SK-N-SH (cell line): ENCODE measurements at places on chromosomes 11 and 22. TPM values are rescaled to one million over a fixed set of nuclear protein-coding genes. Genes with fewer than 3 reads are reported as not detected.
A peak's percentile ranks its signal among the peaks of the same experiment; 100 is the strongest.

GRCh38 chr11:13445588-13445987, 17.4 kb downstream of the BTBD10 start:
- no peak overlapping the region for H3K27ac ChIP-seq
- no peak overlapping the region for H3K4me3 ChIP-seq
- no peaks in the 10 kb centered on the region; the same call in none of the 2 replicates for H3K4me1 ChIP-seq
- no peaks in the 10 kb centered on the region for H3K36me3 ChIP-seq
- no peak for DNase-seq

GRCh38 chr22:42996646-42997365, 18.1 kb downstream of the PACSIN2 start:
- DNase-seq, result no peak
- no peaks in the 10 kb centered on the region for H3K27me3 ChIP-seq
- H3K27ac ChIP-seq, result no peak overlapping the region
- no peak overlapping the region for H3K4me3 ChIP-seq
- no peaks in the 10 kb centered on the region for H3K36me3 ChIP-seq

GRCh38 chr11:1541474-1542204, 30.4 kb downstream of the DUSP8 start:
- DNase-seq, result no peak
- H3K36me3 ChIP-seq, result no peaks in the 10 kb centered on the region; the same call in 1 of the 2 replicates
- no peak overlapping the region for H3K27ac ChIP-seq
- no peak overlapping the region for H3K4me3 ChIP-seq
- H3K27me3 ChIP-seq, result peaks cover 7% of the 10 kb centered on the region; the same call in 1 of the 2 replicates

DNA sequence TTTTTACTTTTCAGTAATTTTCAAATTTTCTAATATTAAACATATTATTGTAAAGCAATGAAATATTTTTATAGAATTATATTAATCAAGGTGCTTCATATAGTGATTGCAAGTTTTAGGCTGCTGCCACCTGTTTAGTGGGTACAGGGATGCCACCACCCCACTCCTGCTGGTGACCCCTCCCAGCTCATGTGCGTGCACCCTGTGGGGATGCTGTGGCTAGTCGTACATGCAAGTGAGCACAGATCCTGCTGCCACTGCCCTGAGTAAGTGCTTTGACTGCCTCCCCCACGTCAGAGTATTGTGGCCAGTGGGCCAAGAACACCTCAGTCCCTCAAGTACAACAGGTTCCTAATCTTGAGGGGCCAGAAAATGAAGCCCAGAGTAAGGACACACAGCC, 320.1 kb upstream of the DDI1 start:
- no peak for DNase-seq
- no peaks in the 10 kb centered on the region for H3K36me3 ChIP-seq
- H3K27me3 ChIP-seq, result no peaks in the 10 kb centered on the region
- no peaks in the 10 kb centered on the region for H3K4me1 ChIP-seq

Gene OR2AG1
- not detected in 2 replicates for polyA plus RNA-seq

Gene NCAM1
- polyA plus RNA-seq, result 19.4 and 20.7 TPM in 2 replicates

DNA sequence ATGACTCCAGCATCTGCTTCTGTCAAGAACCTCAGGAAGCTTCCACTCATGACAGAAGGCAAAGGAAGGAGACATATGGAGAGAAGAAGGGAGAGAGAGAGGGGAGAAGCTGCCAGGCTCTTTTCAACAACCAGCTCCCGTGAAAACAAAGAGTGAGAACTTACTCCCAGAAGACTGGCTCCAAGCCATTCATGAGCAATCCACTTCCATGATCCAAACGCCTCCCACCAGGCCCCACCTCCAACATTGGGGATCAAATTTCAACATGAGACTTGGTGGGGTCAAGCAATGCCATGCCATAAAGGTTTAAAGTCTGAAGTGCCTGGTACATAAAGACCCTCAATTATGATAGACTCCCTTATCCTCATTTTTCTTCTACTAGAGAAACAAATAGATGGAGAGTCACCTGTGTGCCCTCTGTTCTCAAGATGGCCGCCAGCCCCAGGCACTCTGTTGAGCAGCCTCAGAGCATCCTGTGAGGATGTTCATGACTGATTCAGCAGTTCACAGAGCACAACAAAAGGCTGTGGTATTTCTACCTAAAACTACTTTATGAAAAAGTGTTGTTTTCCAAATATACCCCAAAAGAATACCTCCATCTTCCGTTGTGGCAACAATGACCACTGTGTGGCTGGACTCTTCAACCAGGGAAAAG, 69.0 kb upstream of the CRTAM start:
- H3K27me3 ChIP-seq, result no peaks in the 10 kb centered on the region
- no peak for DNase-seq
- H3K4me1 ChIP-seq, result peaks cover 7% of the 10 kb centered on the region; the same call in 1 of the 2 replicates
- H3K27ac ChIP-seq, result no peak overlapping the region

GRCh38 chr11:33128739-33129138, 32.5 kb downstream of the CSTF3 start:
- H3K4me1 ChIP-seq, result peaks cover 2% of the 10 kb centered on the region; the same call in 1 of the 2 replicates
- H3K4me3 ChIP-seq, result no peak overlapping the region
- DNase-seq, result no peak
- H3K27ac ChIP-seq, result no peak overlapping the region

Gene TRIM66
- polyA plus RNA-seq, result 6.4 and 8.0 TPM in 2 replicates

GRCh38 chr22:26933105-26933590, 275.8 kb downstream of the MIAT start:
- no peak overlapping the region for H3K4me3 ChIP-seq
- peaks cover 1% of the 10 kb centered on the region; the same call in 1 of the 2 replicates for H3K27me3 ChIP-seq
- no peak overlapping the region for H3K27ac ChIP-seq

DNA sequence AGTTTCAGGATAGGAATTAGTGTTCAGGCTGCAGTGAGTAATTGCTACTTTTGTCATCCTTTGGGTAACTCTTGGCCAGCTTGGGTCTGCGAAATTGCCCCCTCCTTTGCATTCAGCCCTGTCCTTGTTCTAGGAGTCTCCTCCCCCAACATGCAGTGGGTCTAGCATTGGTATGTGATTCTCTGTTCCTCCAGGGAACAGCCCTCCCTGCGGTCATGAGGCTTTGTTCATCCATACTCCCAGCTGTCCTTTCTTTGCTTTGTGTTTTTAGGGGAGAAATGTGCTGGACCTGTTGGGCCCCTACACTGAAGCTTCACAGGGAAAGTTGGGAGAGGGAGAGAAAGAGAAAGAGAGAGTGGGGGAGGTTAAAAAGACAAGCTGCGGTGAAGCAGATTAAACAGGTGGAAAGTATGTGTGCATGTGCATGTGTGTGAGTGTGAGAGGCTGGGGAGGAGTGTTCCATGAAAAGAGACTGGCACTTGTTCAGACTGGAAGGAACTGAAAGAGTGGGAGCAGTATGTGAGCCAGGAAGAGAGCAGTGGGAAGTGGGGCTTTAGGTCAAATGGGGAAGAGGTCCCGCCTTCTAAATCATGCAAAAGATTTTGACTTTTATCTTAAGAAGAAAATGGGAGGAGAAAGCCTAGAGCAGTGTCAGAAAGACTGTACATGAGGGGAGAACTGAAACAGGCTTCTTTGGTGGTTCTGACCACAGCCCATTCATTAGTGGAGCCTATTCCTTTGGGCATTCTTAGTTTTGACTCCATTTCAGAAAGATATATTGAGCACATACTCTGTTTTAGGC, 17.9 kb upstream of the SESN3 start:
- no peak for DNase-seq
- H3K36me3 ChIP-seq, result no peaks in the 10 kb centered on the region

DNA sequence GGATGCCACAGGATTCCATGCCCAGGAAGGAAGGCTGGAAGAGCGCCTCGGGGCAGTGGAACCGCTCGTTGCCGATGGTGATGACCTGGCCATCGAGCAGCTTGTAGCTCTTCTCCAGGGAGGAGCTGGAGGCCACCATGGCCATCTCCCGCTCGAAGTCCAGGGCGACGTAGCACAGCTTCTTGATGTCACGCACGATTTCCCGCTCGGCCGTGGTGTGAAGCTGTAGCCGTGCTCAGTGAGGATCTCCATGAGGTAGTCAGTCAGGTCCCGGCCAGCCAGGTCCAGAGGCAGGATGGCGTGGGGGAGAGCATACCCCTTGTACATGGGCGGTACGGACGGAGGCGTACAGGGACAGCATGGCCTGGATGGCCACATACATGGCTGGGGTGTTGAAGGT, 17.9 kb upstream of the EP300 start:
- no peak overlapping the region for H3K27ac ChIP-seq
- no peaks in the 10 kb centered on the region for H3K27me3 ChIP-seq
- H3K36me3 ChIP-seq, result no peaks in the 10 kb centered on the region
- H3K4me3 ChIP-seq, result no peak overlapping the region
- no peak for DNase-seq

DNA sequence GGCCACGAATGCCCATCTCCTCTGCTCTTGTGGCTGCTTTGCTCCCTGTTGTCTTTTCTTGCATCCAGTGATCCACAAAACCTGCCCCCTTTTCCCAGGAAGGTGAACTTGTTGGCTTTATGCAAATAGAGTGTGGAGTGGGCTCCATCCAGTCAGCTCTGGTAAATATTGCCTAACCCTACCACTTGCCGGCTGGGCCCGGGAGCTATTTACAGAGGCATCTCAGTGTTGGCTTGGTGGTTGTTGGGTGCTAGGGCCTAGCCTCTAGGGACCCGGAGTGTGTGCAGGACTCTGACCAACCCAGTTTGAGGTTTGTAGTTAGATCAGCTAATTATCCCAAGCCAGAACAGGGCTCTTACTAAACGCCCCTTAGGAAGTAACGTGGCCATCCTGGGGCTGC, 40.8 kb upstream of the TLCD5 start:
- H3K4me1 ChIP-seq, result peaks cover 28% of the 10 kb centered on the region
- DNase-seq, result no peak
- H3K27ac ChIP-seq, result no peak overlapping the region

GRCh38 chr22:50305923-50306566, 1.4 kb downstream of the PLXNB2 start:
- peak overlapping the region; percentile 97 for H3K27ac ChIP-seq
- H3K27me3 ChIP-seq, result no peaks in the 10 kb centered on the region
- H3K36me3 ChIP-seq, result peaks cover 10% of the 10 kb centered on the region; the same call in 1 of the 2 replicates
- DNase-seq, result peak; percentile 77
- peaks cover 63% of the 10 kb centered on the region; the same call in 1 of the 2 replicates for H3K4me1 ChIP-seq

- H3K27me3 ChIP-seq, result no peaks in the 10 kb centered on the region
- peaks cover 2% of the 10 kb centered on the region; the same call in 1 of the 2 replicates for H3K4me1 ChIP-seq
- no peak for DNase-seq
- no peaks in the 10 kb centered on the region for H3K36me3 ChIP-seq
Observed at GRCh38 chr11:122874991-122875390, 7.6 kb upstream of the JHY start.

DNA sequence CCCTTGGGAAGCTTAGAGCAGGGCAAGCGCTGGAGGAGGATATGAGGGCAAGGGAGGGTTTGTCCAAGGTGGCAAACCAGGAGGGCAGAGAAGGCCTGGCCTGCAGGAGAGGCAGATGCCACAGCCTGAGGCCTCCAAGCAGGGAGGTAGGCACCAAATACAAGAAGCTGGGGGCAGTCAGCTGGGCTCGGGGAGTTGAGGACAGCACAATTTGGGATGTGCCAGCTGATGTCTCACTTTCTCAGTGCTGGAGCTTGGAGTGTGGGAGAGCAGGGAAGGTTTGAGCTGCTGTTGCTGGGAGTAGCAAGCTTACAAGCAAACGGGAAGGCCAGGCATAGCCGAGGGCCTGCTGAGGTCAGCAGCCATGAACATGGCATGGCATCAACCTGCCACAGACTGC, 4.0 kb downstream of the ZDHHC24 start:
- no peak overlapping the region for H3K4me3 ChIP-seq
- H3K36me3 ChIP-seq, result peaks cover 13% of the 10 kb centered on the region; the same call in 1 of the 2 replicates
- H3K4me1 ChIP-seq, result no peaks in the 10 kb centered on the region
- H3K27ac ChIP-seq, result no peak overlapping the region
- no peak for DNase-seq

DNA sequence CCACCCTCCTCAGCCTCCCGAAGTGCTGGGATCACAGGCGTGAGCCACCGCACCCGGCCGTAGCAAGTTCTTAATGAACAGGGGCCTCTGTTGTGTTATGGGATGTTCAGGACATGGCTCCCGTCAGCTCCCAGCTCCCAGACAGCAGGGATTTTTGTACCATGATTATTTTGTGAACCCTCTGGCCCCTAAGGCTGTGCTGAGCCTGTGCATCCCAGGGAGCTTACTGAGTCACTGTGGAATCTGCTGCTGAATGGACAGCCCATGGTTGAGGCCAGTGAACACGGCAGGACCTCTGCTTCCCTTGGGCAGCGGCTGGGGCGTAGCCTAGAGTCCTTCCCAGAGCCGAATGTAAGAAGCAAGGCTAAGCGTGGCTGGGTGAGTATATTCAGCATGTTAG, 245.2 kb downstream of the NTM start:
- no peaks in the 10 kb centered on the region for H3K27me3 ChIP-seq
- DNase-seq, result no peak
- H3K4me3 ChIP-seq, result no peak overlapping the region
- no peaks in the 10 kb centered on the region for H3K4me1 ChIP-seq

Gene ART1
- polyA plus RNA-seq, result not detected in 2 replicates

- H3K4me1 ChIP-seq, result peaks cover 28% of the 10 kb centered on the region; the same call in 1 of the 2 replicates
- DNase-seq, result peak; percentile 57
- H3K27me3 ChIP-seq, result no peaks in the 10 kb centered on the region
- H3K27ac ChIP-seq, result peak overlapping the region; percentile 82
- peaks cover 18% of the 10 kb centered on the region for H3K36me3 ChIP-seq
Observed at GRCh38 chr22:45163099-45163450, 650 bp upstream of the NUP50 start.

DNA sequence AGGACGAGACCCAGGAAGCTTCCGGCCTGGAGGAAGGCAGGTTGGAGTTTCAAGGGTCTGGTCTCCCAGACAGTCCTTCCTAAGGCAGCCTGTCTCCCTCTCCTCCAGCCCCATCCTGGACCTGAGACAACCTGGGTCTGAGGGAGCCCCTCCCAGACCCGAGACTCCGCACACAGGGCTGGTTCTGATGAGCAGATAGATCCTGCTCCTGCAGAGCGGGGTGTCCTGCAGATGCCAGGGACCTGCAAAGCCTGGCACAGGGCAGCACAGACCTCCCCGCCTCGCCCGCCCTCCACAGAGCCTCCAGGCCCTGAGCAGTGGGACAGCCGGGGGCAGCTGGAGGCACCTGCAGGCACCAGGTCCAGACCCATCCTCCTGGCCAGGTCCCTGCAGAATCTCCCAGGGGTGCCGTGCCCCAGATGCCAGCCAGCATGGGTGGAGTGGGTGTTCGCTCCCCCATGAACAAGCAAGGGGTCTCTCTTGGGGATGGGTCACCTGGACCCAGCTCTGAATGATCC, 7.8 kb downstream of the PIM3 start:
- H3K27me3 ChIP-seq, result no peaks in the 10 kb centered on the region
- H3K36me3 ChIP-seq, result peaks cover 4% of the 10 kb centered on the region
- no peak overlapping the region for H3K4me3 ChIP-seq

DNA sequence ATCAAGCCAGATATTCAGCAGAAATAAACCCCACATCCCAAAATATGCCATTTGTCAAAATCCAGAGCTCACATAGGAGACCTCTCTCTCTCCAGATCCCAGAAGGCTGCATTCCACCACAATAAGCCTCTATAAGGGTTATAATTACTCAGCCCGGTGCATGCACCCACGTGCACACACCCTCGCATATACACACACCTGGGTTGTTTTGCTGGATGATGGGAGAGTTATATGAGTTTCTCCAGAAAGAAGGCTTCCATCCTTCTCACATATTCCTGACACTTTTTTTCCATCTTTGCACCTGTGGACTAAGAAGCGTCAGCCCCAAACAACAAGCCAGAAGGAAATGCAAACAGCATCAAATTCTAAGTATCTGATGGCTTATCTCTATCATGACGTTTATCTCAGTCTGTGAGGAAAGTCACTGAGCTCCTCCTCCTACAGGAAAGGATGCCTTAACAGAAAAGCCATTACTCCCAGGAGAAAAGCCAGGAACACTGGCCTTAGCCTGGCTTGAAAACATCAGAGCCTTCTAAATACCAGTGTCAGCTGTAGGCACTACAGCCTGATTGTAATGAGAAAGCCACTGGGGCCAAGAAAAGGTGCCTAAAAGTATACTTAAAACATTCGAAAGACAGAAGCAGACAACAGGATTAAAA, 253.2 kb downstream of the LARGE1 start:
- no peaks in the 10 kb centered on the region for H3K4me1 ChIP-seq
- no peak for DNase-seq
- no peak overlapping the region for H3K27ac ChIP-seq
- no peaks in the 10 kb centered on the region for H3K36me3 ChIP-seq
- H3K27me3 ChIP-seq, result no peaks in the 10 kb centered on the region
